ENCODE measurements at places on chromosomes 7 and 10. TPM values are rescaled to one million over a fixed set of nuclear protein-coding genes. Genes with fewer than 3 reads are reported as not detected.

The SP8 gene
- not detected for polyA plus RNA-seq

The SFTPD gene
- 1.5 TPM for polyA plus RNA-seq

The SORBS1 gene
- polyA plus RNA-seq = 31.6 TPM

The SUGCT gene
- 2.2 TPM for polyA plus RNA-seq

The SPDYE6 gene
- 2.0 TPM for polyA plus RNA-seq

The ANKRD30A gene
- not detected for polyA plus RNA-seq

The LLCFC1 gene
- polyA plus RNA-seq = 0.99 TPM

The JAZF1 gene
- 28.8 TPM for polyA plus RNA-seq

The SPDYE2B gene
- 0.39 TPM for polyA plus RNA-seq

The ESYT2 gene
- 33.0 TPM for polyA plus RNA-seq

The ATG9B gene
- polyA plus RNA-seq = 3.5 TPM

The CYP2C18 gene
- polyA plus RNA-seq = 0.24 TPM
